Thoracic aorta (tissue), 2 donors: ENCODE measurements at places on chromosomes 7 and 10. TPM values are rescaled to one million over a fixed set of nuclear protein-coding genes. Genes with fewer than 3 reads are reported as not detected.

Gene VAX1
- total RNA-seq: not detected

DNA sequence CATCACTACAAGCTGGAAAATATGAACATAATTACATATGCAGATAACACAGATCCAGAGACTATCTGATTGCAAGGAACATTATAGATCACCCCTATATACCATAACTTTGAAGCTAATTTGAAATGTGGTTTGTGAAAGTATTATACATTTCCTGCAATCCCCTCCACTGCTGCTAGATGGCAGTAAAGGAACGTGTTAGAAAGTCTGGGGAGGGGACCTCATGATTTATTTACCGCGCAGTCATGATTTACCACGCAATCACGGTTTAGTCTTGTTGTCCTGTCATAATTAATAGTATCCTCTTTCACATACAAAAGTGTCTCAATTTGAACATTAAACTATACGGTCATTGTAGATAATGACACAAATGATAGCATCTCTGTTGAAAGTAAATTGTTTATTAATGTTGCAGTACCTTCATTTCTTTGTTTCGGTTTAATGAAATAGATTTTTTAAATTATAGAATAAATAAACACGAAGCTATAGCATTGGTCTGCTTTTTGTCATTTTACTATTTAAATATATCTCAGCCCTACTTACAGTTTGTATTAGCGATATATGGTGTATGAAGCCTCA is 145.3 kb upstream of the PRSS1 start:
- no peak overlapping the region for H3K27ac ChIP-seq
- DNase-seq: no peak
- H3K4me3 ChIP-seq: no peak overlapping the region

DNA sequence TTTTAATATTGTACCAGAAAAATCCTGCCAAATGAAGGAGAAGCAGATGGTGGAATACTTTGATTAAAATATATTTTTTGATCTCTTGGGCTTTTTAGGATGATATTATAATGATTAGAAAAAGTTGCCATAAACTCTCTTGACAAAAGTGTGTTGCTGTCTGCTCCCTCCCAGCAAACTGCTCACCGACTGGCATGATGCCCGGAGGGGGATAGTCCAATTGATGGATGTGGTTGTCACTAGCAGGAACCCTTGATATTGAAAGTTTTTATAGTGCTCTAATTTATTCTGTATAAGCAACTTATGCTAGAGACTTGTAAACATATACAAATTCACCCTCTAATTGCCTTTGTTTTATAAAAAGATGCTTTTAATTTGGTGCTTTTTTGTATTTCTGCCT is 114.0 kb downstream of the DNAH11 start:
- H3K4me1 ChIP-seq: no peaks in the 10 kb centered on the region
- no peak for DNase-seq
- H3K36me3 ChIP-seq: no peaks in the 10 kb centered on the region
- no peak overlapping the region for H3K27ac ChIP-seq

Gene C7orf33
- total RNA-seq: not detected

Gene TCTN3
- 10.3 TPM for total RNA-seq

GRCh38 chr7:44633254-44634186 is 27.1 kb downstream of the OGDH start:
- peak overlapping the region; percentile 82 for H3K27ac ChIP-seq
- no peak for DNase-seq
- no peaks in the 10 kb centered on the region for H3K27me3 ChIP-seq
- H3K4me1 ChIP-seq: peaks cover 40% of the 10 kb centered on the region
- no peak overlapping the region for H3K4me3 ChIP-seq
- H3K36me3 ChIP-seq: peaks cover 5% of the 10 kb centered on the region

- H3K36me3 ChIP-seq: peaks cover 4% of the 10 kb centered on the region
- H3K4me1 ChIP-seq: peaks cover 26% of the 10 kb centered on the region
- H3K27ac ChIP-seq: no peak overlapping the region
- no peaks in the 10 kb centered on the region for H3K27me3 ChIP-seq
- H3K4me3 ChIP-seq: no peak overlapping the region
These were observed 26.2 kb downstream of the VSTM4 start for GRCh38 chr10:49089152-49089551.

DNA sequence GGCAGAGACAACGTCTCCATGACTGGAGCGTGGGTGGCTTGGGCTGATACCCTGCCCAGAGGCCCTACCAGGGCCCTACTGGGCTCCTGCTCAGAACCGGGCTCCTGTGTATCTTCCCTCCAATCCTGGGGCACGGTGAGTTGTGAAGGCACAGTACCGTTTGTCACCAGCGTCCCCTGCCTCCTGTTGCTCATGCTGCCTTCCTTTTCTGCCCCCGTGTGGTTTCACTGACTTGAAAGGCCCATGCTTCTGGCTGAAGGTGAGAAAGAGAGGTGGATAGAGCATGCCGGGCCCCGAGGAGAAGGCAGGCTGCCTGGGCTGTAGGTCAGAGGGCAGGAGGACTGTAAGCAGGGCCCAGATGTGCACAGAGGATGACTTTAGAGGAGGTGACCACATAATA is 9.1 kb upstream of the DMBT1 start:
- H3K27ac ChIP-seq: no peak overlapping the region
- no peaks in the 10 kb centered on the region for H3K4me1 ChIP-seq
- no peaks in the 10 kb centered on the region for H3K36me3 ChIP-seq
- DNase-seq: no peak
